Activated T-helper 2 cell treated with anti-CD3 and anti-CD28 coated beads, Interferon-gamma antibody, Interleukin-2, Interleukin-4, amounts not matched to agents 10 μg/mL and 5 μg/mL and 100 μg/mL, durations not matched to agents 14 hours and 24 hours and 36 hours (primary cell): ENCODE measurements at places on chromosomes 3 and 15. TPM values are rescaled to one million over a fixed set of nuclear protein-coding genes. Genes with fewer than 3 reads are reported as not detected.
A peak's percentile ranks its signal among the peaks of the same experiment; 100 is the strongest.

Gene HHATL
- total RNA-seq: not detected in 2 replicates

DNA sequence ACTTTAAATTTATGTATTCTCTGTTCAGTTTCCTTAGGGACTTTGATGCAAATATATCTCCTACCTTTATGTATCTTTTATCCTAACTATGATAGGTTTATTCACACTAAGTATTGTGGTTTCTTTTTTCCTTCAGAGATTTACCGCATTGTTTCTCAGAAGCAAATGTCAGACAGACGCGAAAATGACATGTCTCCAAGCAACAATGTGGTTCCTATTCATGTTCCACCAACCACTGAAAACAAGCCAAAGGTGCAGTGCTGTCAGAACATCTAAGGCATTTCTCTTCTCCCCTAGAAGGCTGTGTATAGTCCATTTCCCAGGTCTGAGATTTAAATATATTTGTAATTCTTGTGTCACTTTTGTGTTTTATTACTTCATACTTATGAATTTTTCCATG is 18.3 kb downstream of the RAB11A start:
- DNase-seq: peak; percentile 46

GRCh38 chr3:159813822-159814531 is 174.7 kb upstream of the IL12A start:
- DNase-seq: no peak

DNA sequence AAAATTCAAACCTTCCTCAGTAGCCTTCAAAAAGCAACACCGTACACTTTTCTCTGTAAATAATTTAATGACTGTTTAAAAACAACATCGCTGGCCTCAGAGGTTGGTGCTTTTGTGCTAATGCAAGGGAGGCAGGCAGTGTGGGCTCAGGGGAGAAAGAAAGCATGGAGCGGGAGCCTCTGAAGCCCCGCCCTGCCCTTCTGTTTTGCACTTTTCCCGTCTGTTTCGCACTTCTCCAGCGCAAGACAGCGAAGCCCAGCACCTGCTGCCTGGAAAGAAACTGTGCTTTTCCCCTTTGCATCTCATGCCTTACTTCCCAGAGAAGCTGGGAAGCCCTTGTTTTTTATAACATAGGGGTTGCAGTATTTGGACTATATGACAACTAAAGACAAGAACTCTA is 23.1 kb downstream of the TRPM1 start:
- DNase-seq: no peak

Gene TRPC1
- total RNA-seq: 1.4 and 2.5 TPM in 2 replicates

DNA sequence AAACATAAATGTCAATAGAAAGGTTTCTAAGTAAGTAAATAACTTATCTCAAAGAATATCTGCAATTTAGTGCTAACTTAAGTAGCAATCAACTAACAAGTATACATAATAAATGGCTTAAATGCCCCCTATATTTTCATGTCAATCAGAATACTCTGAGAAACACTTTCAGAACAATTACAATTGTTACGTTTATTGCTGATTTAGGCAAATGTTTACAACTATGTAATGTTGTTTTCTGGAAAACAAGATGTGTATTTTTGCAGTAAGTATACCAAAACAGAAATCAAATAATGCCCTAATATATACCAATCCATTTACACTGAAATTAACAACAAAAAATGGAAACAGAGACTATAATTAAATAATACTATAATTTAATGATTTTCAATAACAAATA is 13.2 kb downstream of the TUBGCP5 start:
- DNase-seq: no peak

Gene ARMC8
- 39.8 and 40.6 TPM in 2 replicates for total RNA-seq

GRCh38 chr15:31145271-31145911 is 43.9 kb upstream of the TRPM1 start:
- no peak for DNase-seq

DNA sequence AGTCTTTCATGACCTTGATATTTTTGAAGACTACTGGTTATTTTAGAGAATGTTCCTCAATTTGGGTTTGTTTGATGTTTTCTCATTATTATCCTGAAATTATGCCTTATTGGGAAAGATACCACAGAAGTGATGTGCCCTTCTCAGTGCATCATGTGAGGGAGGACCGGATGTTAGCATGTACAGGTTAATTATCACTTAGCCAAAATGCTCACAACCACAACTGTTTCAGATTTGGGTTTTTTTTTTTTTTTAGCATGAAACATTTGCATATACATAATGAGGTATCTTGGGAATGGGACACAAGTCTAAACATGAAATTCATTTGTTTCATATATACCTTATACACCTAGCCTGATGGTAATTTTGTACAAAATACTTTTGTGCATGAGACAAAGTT is 59.8 kb downstream of the PIK3R4 start:
- DNase-seq: no peak

DNA sequence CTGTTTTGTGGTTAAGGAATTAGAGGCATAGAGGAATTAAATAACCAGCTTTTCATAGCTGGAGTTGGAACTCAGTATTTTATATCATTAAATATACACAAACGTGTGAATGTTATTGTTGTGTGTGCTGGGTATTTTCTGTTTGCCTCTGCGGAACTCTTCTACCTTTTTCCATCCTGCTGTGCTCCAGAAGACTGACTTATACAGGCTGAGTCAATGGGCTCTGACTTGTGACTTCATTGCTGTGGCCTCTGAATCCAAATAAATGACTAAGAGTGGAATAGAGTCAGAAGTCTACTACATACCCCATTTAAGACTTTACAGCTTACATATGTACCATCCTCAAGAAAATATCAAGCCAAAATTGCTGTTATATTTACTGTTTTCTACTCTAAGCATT is 17.6 kb downstream of the ARIH1 start:
- DNase-seq: no peak

Gene SLC4A7
- 76.4 and 77.8 TPM in 2 replicates for total RNA-seq

Gene SEC62
- 74.2 and 78.4 TPM in 2 replicates for total RNA-seq

DNA sequence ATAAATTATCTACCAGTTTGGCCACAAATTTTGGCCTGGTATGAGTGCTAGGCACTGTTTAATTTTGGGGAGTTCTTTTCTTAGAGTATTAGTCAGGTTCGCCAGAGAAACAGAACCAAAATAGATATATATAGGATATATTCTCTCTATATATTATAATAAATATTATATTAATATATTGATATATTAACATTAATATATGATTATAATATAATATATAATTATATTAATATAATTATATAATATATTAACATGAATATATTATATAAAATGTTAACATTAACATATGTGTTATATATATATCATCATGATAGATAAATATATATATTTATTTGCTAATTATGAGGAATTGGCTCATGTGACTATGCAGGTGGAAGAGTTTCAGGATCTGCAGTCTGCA is 137.8 kb upstream of the CHRNA7 start:
- no peak for DNase-seq

GRCh38 chr3:63047068-63047467 is 171.9 kb upstream of the CADPS start:
- DNase-seq: no peak

GRCh38 chr3:38630606-38631005 is 18.9 kb downstream of the SCN5A start:
- DNase-seq: no peak

Gene SKOR1
- 0.09 and 0.21 TPM in 2 replicates for total RNA-seq

DNA sequence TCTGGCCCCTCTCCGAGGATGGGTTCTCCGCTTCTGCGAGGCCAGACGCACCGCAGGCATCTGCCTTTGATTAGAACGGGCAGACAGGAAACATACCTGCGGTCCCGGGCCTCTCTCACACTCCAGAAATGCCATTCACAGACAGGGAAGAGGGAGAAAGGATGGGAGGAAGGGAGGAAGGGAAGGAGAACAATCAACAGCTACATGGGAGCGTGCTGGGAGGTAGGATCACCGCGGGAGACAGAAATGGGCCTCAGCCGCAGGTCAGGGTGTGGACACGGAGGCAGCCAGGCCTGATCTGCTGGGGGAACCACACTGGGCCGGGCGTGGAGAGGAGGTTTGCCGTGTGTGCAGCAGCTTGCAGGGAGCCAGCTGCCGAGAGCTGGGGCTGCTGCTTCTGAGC is 90.7 kb upstream of the RGMA start:
- no peak for DNase-seq

DNA sequence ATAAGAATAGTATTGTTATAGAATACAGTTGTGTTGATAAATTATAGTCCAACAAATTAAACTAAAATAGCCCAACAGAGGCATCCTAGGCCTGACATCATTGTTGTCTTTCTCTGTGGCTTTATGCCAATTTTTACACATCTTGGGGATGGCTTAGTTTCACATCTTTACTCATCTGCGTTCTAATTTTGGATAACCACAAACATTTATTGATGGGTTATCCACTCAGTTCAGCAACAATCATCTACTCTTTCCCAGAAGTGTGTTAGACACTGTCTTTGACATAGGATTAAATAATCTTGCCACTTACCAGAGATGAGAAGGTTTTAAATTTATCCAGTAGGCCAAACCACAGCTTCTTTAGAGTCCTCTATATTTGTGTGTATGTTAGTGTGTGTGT is 120.8 kb upstream of the PHLDB2 start:
- no peak for DNase-seq

DNA sequence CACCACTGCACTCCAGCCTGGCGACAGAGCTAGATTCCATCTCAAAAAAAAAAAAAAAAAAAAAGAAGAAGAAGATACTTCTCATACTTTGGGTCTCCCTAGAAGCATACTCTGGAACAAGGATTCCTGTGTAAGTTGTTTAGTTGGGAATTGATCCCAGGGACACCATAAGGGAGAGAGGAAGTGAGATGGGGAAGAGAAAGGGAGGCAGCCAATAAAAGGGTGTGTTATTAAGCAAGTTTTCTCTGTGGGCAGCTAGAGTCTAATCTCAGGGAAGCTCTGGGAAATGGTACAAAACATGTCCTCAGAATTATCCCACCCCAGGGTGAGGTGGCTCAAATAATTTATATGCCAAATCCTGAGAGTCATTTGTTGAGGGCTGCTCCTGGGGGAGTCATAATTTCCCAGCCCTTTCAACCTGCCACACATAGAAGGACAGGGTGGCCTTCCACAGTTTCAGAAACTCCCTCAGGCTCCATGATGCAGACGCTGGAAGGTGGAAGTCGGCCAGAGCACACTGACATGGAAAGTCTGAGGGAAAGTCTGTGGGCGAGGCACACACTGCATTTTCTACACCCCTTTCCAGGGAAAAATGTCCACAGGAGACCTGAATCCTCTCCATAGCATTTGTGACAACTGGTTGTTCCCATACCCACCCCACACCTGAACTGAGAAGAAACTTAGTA is 86.4 kb upstream of the SLC4A7 start:
- DNase-seq: no peak

DNA sequence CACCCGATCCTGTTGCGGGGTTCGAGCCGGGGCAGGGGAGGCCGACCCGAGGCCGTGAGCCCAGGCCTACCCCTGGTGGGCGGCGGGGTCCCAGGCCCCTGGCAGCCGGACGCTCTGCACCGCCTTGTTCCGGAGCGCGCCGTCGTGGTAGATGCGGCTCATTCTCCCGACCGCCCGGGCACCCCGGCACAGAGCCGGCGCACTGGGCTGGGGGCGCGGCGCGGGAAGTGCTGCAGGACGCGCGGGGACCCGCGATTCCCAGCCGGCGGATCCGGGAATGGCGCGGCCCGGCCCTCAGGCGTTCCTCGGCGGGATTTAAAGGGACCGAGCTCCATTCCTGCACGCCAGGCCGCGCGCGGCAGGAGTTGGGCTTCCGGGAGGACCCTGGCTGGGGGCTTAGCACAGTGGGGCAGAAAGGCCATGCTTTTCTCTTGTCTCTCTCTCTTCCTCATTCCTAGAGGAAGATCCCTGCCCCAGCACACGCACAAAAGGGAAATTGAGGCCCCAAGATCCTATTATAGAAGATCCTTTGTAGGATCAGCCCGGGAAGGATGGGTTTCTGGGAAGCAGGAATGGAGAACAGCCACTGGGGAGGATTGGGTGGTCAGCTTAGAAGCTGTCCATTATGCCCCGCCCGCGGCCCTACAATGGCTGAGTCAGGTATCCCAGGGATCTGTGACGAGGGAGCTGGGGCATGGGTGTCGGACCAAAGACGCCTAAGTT is at the start of gene ARPIN:
TSS of gene ARPIN (minus strand) at position 279 of the 723 bp plus-strand sequence. CDS start at position 162, 117 bp downstream.
- no peak for DNase-seq

Gene TRH
- not detected in 2 replicates for total RNA-seq

DNA sequence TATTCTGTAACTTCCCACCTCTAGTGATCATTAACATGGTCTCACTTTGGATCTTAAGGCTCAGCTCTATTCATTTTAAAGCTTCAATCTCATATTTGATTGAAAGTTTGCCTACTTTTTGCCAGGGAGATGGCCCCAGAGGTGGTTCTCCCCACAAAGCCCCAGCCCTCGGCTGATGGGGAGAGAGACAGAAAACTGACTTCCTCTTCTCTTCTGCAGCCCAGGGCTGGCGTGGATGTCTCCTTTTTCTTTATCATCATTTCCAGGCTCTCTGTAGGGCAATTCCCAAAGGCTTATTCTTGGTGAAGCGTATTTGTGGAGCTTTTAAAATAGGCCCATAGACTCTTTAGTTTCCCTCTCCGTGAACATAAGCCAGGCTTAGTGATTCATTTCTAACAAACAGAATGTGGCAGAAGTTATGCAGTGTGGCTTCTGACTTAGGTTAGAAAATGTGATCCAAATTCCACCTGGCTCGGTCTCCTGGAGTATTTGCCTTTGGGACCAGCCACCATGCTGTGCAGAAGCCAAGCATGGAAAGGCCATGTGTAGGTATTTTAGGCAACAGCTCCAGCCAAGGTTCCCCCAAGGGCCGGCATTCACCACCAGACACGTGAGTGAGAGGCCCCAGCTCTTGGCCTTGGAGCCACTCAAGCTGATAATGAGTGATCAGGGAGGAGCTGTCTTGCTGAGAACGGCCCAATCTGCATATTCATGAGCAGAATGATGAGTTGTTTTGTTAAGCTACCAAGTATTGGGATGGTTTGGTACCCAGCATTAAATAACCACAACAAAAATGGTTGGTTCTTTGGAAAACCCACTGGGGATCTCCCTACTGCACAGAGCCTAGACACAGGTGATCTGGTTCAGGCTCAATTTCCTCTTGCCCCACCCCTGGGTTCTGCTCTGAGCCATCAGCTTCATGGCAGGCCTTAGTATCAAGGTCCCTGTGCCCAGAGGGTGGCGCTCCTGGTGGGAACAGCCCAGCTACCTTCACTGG is 353.2 kb upstream of the PROK2 start:
- no peak for DNase-seq

DNA sequence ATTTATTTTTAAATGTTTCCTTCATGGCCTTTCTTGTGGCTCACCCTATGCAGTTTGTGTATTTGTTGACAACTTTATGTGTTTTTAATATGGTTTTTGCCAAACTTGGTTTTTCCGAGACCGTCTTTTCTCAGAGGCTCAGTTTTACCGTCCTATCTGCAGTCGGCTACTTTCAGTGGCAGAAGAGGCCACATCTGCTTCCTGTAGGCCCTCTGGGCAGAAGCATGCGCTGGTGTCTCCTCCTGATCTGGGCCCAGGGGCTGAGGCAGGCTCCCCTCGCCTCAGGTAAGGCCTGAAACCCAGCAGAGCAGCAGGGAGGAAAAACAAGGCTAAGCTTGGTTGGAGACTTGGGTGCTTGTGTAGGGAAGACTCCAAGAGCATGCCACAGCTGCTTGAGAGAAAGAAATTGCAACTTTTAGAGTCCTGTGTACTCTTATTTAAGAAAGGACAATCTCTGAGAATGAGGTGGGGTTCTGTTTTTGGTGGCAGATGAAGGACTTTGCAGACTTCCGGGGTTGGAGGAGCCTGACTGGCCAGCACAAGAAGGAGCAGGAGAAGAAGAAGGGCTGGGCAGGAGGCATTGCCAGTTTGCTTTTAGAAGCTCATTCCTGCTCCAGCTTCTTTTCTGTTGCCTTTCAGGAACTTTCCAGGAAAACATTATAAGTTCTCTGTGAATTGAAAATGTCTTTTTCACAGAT is at the start of gene TIGIT:
TSS of gene TIGIT (plus strand) at position 191 of the 698 bp plus-strand sequence. CDS start at position 225, 34 bp downstream.
- no peak for DNase-seq

Gene SLC6A6
- 55.1 and 55.8 TPM in 2 replicates for total RNA-seq

- DNase-seq: no peak
Measured at GRCh38 chr15:92343924-92344643, 49.6 kb upstream of the ST8SIA2 start.
